ENCODE measurements at places on chromosomes 7 and 10.
A peak's percentile ranks its signal among the peaks of the same experiment; 100 is the strongest.

GRCh38 chr7:98674881-98675280 lies 57.8 kb downstream of the NPTX2 start:
- DNase-seq = no peak

GRCh38 chr7:40583667-40584444 lies 449.1 kb downstream of the SUGCT start:
- DNase-seq = no peak

DNA sequence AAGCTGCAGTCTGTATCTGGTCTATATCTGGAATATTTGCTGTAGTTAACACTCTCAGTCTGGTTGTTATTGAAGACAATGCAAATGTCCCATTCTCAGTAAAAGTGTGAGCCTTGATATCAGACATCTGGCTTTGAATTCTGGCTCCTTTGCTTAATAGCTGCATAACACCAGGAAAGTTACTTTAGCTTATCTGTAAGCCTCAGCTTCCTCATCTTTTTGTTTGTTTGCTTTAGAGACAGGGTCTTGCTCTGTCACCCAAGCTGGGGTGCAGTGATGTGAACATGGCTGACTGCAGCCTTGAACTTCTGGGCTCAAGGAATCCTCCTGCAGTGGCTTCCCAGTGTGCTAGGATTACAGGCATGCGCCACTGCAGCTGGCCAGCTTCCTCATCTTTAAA lies 41.3 kb downstream of the CNNM2 start:
- no peak for DNase-seq

- no peak for DNase-seq
Measured at GRCh38 chr10:61283481-61284221, 169.5 kb downstream of the TMEM26 start.

DNA sequence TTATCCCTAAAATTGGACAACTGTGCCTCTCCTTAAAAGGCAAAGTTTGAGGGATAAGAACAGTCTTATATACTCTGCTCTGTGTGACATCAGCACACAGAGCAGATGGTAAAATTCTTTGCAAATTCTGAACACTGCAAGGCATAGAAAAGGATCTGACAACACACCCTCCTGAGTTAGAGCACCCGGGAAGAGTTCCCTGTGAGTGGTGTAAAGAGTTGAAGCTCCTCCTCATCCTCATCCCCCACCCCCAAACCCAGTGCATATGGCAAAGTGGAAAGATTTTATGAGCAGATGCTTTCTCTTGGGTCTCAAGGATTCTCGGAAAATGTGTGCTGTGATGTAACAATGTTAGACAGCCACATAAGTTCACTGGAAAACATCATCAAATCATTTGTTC lies 40.0 kb upstream of the DGKI start:
- DNase-seq = no peak

- DNase-seq = no peak
Measured at GRCh38 chr7:30201161-30201666, 66.4 kb downstream of the MTURN start.

- no peak for DNase-seq
Measured at GRCh38 chr10:116632596-116633215, 12.0 kb downstream of the PNLIPRP2 start.

- no peak for DNase-seq
Measured at GRCh38 chr10:72108830-72109635, 20.7 kb upstream of the SPOCK2 start.

DNA sequence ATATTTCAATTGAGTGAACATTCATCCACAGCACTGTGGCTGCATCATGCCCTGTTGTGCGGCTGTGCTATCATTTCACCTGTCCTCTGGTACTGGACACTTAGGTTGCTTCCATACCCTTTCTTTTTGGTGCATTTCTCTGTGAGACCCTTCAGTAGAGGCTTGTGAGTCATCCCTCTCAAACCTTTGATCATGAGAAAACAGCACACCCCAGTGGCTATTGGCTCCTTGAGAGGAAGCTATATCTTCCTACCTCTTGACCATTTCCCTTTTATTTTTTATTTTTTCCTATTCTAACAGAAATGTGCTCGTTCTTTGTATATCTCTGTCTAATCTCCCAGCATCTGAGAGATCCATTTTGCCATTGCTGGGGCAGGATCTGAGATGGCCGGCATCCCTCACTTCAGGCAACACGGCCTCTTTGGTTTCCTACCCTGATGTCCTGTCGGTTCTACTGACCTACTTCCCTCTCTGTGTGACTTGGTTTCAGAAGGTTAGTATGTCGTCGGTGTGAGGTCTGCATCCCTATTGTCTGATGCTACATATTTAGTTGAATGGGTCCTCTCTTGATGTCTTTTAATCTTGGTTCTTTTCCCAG lies 23.8 kb upstream of the PIK3AP1 start:
- no peak for DNase-seq

GRCh38 chr7:111173990-111174389 lies 83.1 kb downstream of the LRRN3 start:
- DNase-seq = no peak

GRCh38 chr7:73338321-73338720 lies 10.4 kb downstream of the FKBP6 start:
- no peak for DNase-seq

DNA sequence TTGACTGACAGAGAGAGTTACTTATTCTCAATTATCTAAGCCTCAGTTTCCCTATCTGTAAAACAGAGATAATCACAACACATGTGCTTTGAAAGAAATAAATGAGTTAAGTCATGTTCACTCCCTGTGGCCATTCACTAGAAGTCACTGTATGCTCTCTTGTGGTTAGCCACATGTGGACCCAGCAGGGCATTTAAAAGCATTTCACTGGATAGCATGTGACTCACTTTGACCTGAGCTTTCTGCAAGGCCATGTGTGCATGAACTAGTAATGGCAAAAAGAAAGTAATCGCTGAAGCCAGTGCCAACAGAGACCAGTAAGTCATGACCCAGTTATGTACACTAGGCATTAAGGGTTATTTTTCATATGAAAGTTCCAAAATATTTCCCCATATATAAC lies 557.0 kb upstream of the IGFBP3 start:
- DNase-seq = no peak

DNA sequence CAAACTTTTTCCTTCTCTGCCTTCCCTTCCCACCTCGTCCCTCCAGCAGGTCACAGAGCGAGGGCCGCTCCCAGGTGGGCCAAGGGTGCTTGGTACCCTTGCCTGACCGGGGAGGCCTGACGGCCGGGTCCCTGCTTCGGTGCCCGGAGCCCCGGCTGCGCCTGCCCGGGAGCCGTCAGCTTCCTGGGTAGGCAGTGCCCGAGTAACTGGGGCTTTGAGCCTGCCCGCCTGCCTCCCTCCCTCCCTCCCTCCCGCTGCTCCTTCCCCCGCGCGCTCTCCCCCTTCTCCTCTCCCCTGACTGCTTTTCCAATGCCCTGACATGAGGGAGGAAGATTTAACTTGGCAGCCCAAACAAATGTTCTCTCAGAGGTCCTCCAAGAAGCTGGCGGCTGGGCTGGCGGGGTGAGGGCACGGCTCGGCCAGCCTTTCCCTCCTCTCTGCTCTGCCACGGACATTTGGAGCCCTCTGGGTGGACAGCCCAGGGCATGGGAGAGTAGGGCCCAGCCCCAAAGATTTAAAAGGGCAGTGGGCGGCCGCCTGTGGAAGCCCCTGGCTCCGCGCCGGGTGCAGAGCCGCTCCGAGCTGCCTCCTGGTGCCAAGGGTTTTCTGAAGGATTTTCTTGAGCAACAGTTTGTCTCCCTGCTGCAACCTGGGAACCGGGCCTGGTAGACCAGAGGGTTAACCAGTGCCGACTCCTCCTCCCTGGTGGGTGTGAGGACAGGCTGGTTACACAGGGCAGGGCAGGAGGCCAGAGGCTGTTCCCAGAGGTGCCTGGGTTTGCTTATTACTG lies 2.0 kb downstream of the ZMIZ1 start:
- DNase-seq = peak; percentile 29

GRCh38 chr7:129644634-129645230 lies 33.2 kb downstream of the NRF1 start:
- DNase-seq = no peak

- no peak for DNase-seq
Measured at GRCh38 chr10:55233505-55233904, 432.5 kb upstream of the PCDH15 start.

- no peak for DNase-seq
Measured at GRCh38 chr10:51300617-51301304, 226.5 kb downstream of the PRKG1 start.

DNA sequence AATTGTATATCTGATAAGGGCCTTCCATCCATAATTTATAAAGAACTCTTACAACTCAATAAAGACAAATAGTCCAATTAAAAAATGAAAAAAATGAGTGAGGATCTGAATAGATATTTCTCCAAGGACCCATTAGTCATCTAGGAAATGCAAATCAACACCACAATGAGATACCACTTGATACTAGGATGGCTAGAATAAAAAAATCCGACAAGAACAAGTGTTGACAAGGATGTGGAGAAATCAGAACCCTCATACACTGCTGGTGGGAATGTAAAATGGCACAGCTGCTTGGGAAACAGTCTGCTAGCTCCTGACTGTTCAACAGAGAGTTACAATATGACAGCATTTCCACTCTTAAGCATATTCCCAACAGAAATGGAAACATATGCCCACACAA lies 24.6 kb downstream of the ALOX5 start:
- DNase-seq = no peak

DNA sequence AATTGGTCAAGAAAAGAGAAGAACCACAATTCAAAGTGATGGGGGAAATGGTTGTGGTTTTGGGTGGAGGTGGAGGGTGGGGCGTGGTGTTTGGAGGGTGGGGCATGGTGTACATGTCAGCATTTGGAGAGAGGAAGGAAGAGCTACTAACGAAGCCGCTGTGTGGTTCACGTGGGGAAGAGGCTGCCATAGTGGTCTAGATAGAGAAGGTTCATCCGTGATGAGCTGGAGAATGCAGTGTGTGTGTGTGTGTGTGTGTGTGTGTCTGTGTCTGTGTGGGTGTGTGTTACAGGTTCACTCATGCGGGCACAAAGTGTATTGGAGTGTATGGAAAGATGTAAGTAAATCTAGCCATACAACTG lies 6.1 kb upstream of the VCL start:
- peak; percentile 55 for DNase-seq

- DNase-seq = no peak
Measured at GRCh38 chr7:1055491-1055955, 11.2 kb downstream of the GPR146 start.

GRCh38 chr7:17947620-17948019 lies 7.3 kb upstream of the SNX13 start:
- no peak for DNase-seq

DNA sequence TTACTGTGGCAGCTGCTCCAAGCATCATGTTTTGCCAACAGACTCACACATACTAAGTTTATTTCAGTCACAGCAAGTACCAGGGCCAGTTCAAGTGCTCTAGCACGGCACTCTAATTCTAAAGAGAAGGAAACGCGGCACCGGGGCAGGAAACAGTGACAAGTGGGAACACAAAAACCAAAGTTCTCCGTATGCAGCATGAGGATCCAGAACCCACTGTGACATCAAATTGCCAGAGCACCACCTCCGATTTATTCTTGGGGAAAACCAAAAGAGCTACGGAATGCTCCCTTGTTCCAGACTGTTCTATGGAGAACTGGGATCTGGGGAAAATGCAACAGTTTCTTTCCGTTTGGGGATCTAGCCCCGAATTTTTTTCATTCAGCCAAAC lies 448 bp upstream of the PTER start:
- DNase-seq = no peak

GRCh38 chr7:26375726-26376174 lies 84.1 kb downstream of the SNX10 start:
- no peak for DNase-seq

- DNase-seq = no peak
Measured at GRCh38 chr7:11787534-11787933, 44.5 kb downstream of the THSD7A start.

DNA sequence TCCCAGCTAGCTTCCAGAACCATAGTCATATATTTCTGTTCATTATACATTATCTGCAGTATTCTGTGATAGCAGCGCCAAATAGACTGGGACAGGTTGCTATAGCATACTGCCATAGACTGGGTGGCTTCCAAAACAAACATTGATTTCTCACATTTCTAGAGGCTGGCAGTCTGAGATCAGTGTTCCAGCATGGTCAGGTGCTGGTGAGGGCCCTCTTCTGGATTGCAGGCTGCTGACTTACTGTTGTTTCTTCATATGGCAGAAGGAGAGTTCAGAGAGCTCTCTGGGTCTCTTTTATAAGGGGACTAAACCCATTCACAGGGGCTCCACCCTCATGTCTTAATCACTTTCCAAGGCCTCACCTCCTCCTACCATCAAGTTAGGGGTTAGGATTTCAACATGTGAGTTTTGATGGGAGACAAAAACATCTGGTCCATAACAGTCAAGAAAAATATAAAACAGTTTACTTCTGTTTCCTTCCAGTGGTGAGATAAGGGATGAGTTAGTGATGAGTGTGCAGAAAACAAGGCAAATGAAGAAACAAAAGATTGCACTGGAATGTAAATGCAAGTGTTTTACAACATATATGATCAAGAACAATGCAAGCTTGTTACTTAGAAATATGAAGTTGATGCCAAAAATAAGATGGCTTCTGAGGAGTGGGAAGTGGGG lies 399.0 kb upstream of the C7orf33 start:
- no peak for DNase-seq

- no peak for DNase-seq
Measured at GRCh38 chr7:158747408-158747807, 42.8 kb upstream of the NCAPG2 start.

DNA sequence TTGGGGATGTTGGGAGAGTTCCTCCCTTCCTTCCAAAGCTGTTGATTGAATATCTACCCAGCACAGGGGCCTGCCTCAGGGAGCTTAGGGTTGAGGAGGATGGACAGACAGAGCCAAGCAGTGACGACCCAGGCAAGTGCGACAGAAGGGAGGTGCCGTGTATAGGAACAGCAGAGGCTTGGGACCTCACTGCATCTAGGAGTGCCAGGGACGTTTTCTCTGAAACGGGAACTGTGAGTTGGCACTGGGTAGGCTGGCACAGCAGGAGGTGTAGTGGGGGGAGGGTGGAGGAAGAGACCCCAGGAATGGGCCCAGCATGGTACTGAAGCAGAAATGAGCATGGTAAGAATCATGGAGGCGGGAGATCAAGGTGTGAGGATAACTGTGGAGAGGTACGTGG lies 55.3 kb upstream of the MGMT start:
- DNase-seq = no peak

- DNase-seq = no peak
Measured at GRCh38 chr10:58400609-58401008, 15.4 kb downstream of the TFAM start.

DNA sequence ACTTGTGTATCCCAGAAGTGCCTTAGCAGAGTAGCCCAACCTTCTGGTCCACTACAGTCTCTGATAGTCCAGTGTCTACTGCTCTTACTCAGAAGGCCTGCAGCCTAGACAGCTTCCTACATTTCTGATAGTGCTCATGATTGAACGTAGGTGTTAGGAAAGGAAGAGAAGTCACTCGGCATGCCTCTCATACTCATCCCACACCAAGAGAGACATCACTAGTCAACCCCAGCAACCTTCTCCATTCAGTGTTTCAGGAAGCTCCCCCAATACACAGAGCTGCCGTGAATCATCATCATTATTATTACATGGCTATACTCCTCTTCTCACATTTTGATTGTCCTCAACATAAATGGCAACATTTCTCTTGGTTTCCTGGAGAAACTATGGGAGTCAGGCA lies 166.4 kb downstream of the COBL start:
- no peak for DNase-seq

- no peak for DNase-seq
Measured at GRCh38 chr7:90401989-90402388, 1.3 kb upstream of the CLDN12 start.

Measured in stimulated activated CD4-positive, alpha-beta T cell treated with anti-CD3 and anti-CD28 coated beads, TNF-alpha, amount 100 ng/mL, for 48 hours (primary cell).